ENCODE measurements at places on chromosomes 3 and 15. TPM values are rescaled to one million over a fixed set of nuclear protein-coding genes. Genes with fewer than 3 reads are reported as not detected.

DNA sequence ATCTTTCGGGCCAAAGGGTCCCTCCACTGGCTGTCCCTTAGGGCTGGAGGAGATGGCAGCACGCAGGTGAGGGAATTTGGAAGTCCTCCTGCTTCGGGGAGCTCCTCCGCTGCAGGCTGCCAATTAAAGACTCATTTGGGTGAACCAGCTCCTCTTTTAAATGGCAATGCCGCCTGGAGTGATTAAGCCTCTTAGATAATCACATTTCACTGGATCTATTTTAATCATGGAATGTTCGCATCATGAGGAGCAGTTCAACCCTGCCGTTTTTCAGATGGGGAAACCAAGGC lies 117.9 kb downstream of the LIPC start:
- H3K27me3 ChIP-seq = no peaks in the 10 kb centered on the region
- H3K4me3 ChIP-seq = no peak overlapping the region
- no peak overlapping the region for H3K27ac ChIP-seq
- peaks cover 12% of the 10 kb centered on the region for H3K4me1 ChIP-seq
- H3K36me3 ChIP-seq = no peaks in the 10 kb centered on the region
- DNase-seq = no peak

- no peaks in the 10 kb centered on the region for H3K4me1 ChIP-seq
- H3K36me3 ChIP-seq = no peaks in the 10 kb centered on the region
- H3K4me3 ChIP-seq = no peak overlapping the region
- H3K27ac ChIP-seq = no peak overlapping the region
Observed at GRCh38 chr3:40623567-40623966, 98.8 kb downstream of the ZNF621 start.

DNA sequence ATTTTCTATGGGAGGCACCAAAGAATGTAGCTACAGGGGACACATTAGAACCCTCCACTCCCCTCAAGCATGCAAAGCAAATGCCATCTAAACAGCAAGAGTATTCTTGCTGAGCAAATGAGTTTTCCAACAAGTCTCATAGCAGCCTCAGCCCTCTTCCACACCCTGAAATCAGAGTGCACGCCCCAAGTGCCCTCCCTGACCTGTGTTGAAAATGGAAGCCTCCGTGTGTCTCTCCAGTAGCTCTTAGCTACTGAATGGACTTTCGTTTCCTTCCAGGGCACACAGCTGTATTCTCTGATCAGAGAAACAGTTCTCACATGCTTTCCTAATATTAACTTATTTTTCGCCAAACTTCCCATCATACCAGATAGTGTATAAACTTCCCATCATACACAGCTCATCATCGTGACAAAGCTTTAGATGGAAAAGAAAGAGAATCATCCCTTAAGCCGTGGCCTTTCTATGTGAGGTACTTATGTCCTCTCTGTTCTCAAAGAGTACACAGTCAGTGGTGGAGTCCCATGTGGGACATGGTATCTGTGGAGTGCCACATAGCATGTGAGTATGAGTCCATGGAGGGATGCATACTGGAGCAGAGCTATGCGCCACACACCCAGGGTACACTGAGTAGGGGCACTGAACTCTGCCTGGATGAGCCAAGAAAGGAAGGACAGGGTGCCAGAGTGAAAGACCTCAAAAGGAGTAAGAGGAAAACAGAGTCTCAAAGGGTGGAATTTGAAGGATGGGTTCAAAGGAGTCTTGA lies 434.5 kb downstream of the MCTP2 start:
- peaks cover 3% of the 10 kb centered on the region for H3K4me1 ChIP-seq
- no peaks in the 10 kb centered on the region for H3K27me3 ChIP-seq
- no peaks in the 10 kb centered on the region for H3K36me3 ChIP-seq
- DNase-seq = no peak
- H3K27ac ChIP-seq = no peak overlapping the region

GRCh38 chr15:100694381-100695021 lies 92.1 kb downstream of the ASB7 start:
- no peaks in the 10 kb centered on the region for H3K36me3 ChIP-seq
- H3K27ac ChIP-seq = no peak overlapping the region
- no peak for DNase-seq
- no peak overlapping the region for H3K4me3 ChIP-seq
- H3K27me3 ChIP-seq = no peaks in the 10 kb centered on the region
- no peaks in the 10 kb centered on the region for H3K4me1 ChIP-seq

- no peak overlapping the region for H3K27ac ChIP-seq
- H3K4me1 ChIP-seq = no peaks in the 10 kb centered on the region
- H3K36me3 ChIP-seq = no peaks in the 10 kb centered on the region
- H3K4me3 ChIP-seq = no peak overlapping the region
- DNase-seq = no peak
Observed at GRCh38 chr3:12044860-12045259, 40.7 kb downstream of the SYN2 start.

DNA sequence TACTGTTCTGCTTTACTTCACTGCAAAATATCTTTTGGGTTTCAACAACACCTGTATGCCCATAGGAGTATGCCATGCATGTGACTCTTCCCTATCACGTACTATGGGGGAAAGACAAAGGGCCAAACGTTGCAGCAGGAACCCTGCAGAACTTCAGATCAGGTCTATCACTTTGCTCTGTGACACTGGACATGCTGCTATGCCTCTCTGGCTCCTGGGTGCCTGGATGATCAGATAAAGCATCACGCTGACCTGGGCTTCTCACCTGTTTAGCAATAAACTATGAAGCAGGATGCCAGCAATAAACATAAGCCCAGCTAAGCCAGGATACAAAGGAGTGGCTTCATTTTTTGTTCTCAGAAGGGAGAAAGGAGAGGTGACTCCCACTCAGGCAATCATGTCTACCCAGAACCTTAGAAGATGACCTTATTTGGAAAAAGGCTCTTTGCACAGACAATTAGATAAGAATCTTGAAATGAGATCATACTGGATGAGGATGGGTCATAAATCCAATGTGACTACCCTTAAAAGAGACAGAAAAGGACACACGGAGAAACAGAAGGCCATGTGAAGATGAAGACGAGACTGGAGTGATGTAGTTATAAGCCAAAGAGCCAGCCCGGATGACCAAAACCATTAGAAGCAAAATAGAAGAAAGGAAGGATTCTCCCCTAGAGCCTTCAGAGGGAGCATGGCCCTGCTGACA lies 19.3 kb downstream of the POMGNT2 start:
- no peak for DNase-seq
- no peaks in the 10 kb centered on the region for H3K36me3 ChIP-seq
- no peaks in the 10 kb centered on the region for H3K4me1 ChIP-seq
- no peak overlapping the region for H3K4me3 ChIP-seq

DNA sequence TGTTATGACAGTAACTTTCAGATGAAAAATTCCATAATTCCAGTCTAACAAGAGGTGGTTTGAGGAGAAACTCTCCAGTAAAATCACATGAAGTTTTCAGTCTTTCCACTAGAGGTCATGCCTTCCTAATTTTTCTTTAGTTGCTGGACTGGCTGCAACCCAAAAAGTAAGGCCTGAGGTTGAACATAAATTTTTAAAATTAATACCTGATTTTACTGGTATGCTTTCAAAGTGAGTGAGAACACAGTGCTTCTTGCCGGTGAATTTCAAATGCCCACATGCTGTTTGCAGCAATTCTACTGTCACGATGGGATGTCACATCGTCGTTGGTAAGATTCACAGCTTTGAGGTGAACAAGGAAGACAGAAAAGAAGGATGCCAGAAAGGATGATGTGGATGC lies 89.0 kb upstream of the FGF12 start:
- H3K27ac ChIP-seq = no peak overlapping the region
- no peaks in the 10 kb centered on the region for H3K27me3 ChIP-seq
- peaks cover 8% of the 10 kb centered on the region for H3K4me1 ChIP-seq
- DNase-seq = no peak

- H3K27ac ChIP-seq = no peak overlapping the region
- no peak for DNase-seq
- no peak overlapping the region for H3K4me3 ChIP-seq
- no peaks in the 10 kb centered on the region for H3K27me3 ChIP-seq
- peaks cover 14% of the 10 kb centered on the region for H3K4me1 ChIP-seq
Observed at GRCh38 chr3:36909181-36909580, 35.7 kb downstream of the TRANK1 start.

DNA sequence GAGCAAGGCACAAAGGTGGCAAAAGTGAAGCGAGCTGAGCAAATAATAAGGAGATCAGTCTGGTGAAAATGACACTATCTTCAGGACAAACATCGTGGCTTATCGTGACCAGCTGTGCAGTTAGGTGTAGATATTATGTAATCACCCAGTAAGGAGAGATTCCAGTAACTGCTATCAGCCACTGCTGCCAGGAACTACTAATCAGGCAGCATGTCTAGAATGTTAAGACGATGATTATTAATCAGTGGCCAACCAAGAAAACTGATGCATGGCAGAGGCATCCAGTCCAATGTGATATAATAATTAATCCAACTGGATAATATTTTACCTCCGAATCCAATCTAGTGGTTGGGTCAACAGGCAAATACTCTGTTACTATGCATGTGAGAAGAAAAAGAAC lies 252.7 kb upstream of the ZPLD1 start:
- no peaks in the 10 kb centered on the region for H3K27me3 ChIP-seq
- no peak for DNase-seq
- peak overlapping the region; percentile 83 for H3K27ac ChIP-seq
- H3K4me3 ChIP-seq = no peak overlapping the region
- H3K4me1 ChIP-seq = peaks cover 35% of the 10 kb centered on the region

DNA sequence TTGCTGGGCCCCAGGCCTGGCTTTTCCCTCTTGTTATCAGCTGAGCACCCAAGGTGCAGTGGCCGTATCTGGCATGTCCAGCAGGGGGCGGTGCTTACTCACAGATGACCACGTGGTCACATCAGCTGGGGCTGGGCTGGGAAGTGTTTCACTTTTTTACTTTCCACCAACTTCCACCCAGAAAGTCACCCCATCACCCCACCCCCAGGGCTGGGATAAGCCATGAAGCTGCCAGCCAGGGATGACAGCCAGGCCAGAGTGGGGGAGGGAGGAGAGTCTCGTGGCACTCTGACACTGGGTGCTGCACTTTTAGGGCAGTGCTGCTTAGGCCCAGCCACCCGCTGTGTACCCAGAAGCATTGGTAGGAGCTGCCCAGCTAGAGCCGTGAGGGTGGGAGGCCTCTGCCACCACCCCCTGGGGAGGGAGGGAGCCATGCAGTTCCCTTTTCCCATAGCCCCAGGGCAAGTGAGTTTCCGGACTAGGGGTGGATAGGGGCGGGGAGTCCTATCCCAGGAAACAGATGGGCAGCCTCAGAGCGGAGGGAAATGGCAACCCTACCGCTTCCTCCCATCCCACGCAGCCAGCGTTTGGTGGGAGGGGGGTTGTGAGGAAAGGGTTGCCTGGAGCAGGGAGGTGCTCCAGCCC lies 6.1 kb downstream of the PPCDC start:
- H3K27me3 ChIP-seq = no peaks in the 10 kb centered on the region
- H3K27ac ChIP-seq = peak overlapping the region; percentile 69
- peak; percentile 94 for DNase-seq
- H3K4me3 ChIP-seq = peak overlapping the region; percentile 64

GRCh38 chr3:72811571-72811970 lies 36.7 kb downstream of the SHQ1 start:
- no peaks in the 10 kb centered on the region for H3K36me3 ChIP-seq
- H3K27ac ChIP-seq = no peak overlapping the region
- DNase-seq = no peak
- H3K27me3 ChIP-seq = no peaks in the 10 kb centered on the region
- no peak overlapping the region for H3K4me3 ChIP-seq

SERPINI1 gene
- total RNA-seq = 6.2 TPM

SLC28A1 gene
- total RNA-seq = 0.41 TPM

ACAP2 gene
- total RNA-seq = 56.7 TPM

All from thoracic aorta (tissue), 2 donors.